ENCODE measurements at places on chromosomes 7 and 10. TPM values are rescaled to one million over a fixed set of nuclear protein-coding genes. Genes with fewer than 3 reads are reported as not detected.

The VSTM2A gene
- 0.11 TPM for total RNA-seq

- no peak overlapping the region for H3K4me3 ChIP-seq
- no peaks in the 10 kb centered on the region for H3K27me3 ChIP-seq
- no peaks in the 10 kb centered on the region for H3K36me3 ChIP-seq
- DNase-seq: no peak
- no peak overlapping the region for H3K27ac ChIP-seq
Measured at GRCh38 chr10:30818854-30819253, 189.3 kb upstream of the LYZL2 start.

DNA sequence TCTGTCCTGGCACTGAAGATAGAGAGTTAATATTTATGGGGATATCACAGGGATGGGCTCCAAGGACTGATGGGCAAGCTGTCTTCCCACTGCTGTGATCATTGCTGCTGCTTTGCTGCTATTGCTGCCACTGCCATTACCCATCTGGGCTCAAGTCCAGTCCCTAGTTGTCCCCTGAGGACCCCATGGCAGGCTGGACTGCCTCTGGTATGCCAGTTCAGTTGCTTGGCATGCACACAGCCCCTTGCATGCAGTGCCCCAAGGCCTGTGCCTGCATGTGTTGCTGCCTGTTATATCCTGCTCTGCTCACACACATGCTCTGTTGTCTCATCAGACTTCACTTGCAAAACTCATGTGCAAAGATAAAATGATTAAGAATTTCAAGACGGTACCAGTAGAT is 109.5 kb downstream of the ADRA2A start:
- no peaks in the 10 kb centered on the region for H3K27me3 ChIP-seq
- no peaks in the 10 kb centered on the region for H3K4me1 ChIP-seq
- H3K36me3 ChIP-seq: no peaks in the 10 kb centered on the region
- H3K4me3 ChIP-seq: no peak overlapping the region
- no peak for DNase-seq

DNA sequence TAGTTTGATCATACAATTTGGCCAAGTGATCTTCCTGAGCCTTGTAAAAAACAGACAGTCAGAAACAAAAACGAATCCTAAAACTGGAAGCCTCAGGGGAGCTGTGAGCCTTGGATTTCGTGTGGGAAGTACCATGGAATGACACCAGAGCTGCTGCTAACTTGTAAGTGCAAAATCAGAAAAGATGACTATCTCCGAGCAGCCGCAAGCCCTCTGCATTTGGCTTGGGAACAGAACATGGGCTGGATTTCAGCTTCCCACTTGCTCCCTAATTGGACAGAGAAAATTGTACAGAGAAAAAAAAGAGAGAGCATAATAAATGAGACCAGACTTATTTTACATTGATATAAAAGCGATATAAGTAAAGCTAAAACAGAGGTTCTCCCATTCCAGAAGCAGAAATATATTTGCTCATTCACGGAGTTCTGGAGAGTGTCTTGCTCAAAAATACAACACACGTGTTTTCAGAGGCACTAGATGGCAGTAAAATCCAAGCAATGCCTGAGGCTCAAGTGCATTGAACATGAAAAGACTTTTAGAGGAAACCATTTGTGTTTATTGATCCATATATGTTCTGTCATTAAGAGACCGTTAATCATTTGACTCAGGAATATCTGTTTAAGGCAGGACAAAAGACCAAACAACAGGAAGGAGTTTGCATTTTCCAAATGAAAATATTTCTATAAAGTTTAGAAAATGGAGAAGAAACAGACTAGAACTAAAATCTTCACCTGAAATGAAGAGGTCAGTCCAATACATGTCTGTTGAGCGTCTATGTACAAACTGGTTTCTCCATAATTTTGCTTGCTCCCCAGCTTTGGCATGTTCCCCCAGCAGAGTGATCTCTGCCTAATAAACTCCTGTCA is 78.3 kb upstream of the SLC26A5 start:
- no peak for DNase-seq
- H3K27ac ChIP-seq: no peak overlapping the region
- H3K36me3 ChIP-seq: no peaks in the 10 kb centered on the region
- no peak overlapping the region for H3K4me3 ChIP-seq
- no peaks in the 10 kb centered on the region for H3K27me3 ChIP-seq
- H3K4me1 ChIP-seq: no peaks in the 10 kb centered on the region

DNA sequence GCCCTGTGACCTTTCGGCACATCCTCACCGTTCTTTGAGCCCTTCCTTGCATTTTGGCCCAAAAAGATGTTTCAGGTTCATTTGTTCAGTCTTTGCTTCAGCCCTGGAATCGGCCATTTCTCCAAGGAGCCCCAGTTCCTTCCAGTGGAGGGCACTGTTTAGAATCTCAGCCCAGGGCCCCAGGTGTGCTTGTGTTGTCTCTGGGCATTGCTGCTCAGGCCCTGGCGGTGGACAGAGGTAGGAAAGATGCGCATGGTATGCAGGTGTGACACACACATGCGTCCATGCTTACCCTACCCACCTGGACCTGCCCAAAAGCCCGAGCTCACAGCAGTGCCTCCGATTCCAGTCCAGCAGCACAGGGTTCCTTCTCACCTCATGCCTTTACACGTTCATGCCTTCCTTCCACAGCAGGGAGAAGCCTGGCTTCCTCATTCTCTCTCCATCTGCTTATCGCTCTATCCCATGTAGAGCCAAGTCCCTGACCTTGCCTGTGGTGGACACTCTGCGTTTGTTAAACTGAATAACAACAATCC is 70.6 kb downstream of the LHPP start:
- peaks cover 2% of the 10 kb centered on the region for H3K4me1 ChIP-seq
- no peak overlapping the region for H3K4me3 ChIP-seq
- H3K36me3 ChIP-seq: no peaks in the 10 kb centered on the region

Measured in H9 (cell line).